ENCODE measurements at places on chromosomes 12 and 14.

DNA sequence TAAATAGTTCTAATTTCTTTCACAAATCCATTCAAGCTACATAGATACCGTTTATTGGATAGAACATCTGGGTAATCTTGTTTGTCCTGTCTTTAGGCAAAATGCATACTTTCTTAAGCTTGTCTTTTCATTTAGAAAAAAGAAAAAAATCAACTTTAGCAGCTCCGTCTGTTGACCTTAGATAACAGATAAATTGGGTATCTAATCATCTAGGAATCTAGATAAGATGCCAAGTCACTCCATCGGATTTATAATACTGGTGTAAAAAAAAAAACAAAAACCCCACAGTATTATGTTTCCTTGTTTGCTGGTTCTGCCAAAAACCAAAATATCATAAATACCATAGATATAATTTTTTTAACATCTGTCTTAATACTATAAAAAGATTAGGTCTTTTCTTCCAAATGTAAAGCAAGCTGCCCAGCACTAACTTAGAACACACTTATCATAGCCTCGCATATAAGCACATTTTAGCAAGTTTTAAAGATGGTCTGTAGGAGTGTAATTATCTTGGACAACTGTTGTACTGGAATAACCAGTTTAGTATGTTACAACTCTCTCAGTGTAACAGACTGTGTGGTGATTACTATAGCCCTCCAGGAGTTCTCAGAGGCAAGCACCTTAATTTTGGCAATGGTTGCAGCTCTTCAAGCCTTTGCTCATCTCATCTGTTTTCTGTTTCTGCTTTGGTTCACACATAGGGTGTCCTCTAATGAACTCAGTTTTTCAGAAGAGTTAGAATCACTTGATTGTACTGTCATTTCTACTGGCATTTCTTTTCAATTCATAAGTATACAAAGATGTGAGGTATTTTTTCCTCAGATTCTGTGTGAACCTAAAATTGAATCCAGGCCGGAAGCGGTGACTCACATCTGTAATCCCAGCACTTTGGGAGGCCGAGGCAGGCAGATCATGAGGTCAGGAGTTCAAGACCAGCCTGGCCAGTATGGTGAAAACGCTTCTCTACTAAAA lies 83.1 kb downstream of the ANO6 start:
- peak; percentile 46 for DNase-seq

DNA sequence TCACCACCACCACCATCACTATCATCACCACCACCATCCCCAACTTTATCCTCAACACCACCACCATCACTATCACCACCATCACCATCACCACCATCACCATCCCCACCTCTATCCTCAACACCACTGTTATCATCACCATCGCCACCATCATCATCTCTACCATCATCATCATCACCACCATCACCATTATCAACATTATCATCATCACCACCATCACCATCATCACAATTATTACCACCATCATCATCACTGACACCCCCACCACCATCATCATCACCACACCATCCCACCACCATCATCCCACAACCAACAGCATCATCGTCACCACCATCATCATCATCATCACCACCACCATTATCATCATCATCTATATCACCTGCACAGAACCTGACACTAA lies 188.4 kb upstream of the PWP1 start:
- no peak for DNase-seq

DNA sequence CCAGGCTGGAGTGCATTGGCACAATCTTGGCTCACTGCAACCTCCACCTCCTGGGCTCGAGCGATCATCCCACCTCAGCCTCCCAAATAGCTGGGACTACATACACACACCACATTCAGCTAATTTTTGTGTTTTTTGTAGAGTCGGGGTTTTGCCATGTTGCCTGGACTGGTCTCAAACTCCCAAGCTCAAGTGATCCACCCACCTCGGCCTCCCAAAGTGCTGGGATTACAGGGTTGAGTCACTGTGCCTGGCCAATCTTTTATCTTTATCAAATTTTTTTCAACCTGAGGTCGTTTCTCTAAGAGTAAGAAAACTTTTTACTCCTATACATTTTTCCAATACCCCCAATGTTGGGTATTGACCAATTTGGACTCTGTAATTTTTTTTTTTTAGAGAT lies 40.0 kb upstream of the NAP1L1 start:
- DNase-seq: no peak

DNA sequence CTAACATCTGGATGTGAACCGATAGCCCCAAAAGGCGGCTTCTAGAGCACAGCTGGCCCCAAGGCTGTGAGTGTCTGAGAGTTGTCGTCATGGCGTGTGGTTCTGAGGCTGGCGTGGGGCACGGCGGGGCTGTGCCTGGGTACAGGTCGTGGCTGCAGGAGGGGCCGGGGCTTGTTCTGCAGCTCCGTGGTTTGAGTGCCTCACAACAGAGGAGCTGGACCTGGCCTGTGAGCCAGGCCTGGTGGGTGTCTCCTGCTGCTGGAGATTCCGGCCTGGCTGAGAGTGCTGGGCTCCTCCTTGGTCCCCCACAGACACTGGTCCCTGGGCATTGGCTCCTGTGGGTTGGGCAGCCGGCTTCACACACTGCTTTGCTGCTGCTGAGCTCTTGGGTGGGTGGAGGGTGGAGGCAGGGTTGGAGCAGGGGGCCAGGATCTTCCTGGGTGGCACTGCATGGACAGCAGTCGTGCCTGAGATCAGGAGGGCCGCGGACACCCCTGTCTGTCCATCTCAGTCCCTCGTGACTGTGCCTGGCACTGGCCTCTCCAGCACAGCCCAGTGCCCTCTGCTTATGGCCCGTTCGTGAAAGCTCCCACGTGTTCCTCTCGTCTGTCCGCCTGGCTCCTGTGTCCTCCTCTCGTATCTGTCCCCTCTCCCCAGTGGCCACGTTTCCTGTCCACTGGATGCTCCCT lies 31.8 kb upstream of the TEX22 start:
- DNase-seq: no peak

GRCh38 chr12:109710747-109711595 lies 2.7 kb upstream of the FAM222A start:
- no peak for DNase-seq

GRCh38 chr14:30297876-30298795 lies 260.8 kb upstream of the G2E3 start:
- DNase-seq: no peak

GRCh38 chr14:51365241-51365965 lies 125.4 kb downstream of the TMX1 start:
- no peak for DNase-seq

DNA sequence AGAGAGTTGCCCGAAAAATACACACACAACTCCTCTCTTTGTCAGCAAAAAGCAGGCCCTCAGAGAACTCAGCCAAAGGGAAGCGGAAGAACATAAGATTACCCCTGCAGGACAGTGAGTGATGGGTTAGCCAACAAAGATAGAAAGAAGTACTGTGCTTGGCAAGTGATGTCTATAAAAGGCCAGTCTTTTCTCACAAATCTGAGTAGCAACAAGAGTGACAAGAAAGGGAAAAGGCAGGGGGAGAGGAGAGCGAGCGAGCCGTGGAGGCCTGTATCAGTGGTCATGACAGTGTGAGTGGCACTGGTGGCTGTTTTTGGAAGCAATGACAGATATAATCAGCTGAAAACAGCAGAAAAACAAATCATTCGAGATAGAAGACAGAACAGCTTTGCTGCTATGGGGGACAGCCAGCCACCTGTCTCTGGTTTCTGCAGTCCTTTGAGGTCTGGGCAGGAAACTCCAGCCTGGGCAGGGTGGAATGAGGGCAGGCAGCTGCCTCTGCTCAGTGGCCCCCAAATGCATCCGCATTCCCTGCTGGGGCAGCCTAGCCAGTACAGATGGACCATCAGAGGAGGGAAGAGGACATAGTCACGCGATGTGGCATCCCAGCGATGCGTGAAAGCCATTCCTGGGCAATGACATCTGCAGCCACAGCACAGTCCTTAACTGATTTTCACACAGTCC lies 74.7 kb downstream of the TRIM9 start:
- peak; percentile 33 for DNase-seq

DNA sequence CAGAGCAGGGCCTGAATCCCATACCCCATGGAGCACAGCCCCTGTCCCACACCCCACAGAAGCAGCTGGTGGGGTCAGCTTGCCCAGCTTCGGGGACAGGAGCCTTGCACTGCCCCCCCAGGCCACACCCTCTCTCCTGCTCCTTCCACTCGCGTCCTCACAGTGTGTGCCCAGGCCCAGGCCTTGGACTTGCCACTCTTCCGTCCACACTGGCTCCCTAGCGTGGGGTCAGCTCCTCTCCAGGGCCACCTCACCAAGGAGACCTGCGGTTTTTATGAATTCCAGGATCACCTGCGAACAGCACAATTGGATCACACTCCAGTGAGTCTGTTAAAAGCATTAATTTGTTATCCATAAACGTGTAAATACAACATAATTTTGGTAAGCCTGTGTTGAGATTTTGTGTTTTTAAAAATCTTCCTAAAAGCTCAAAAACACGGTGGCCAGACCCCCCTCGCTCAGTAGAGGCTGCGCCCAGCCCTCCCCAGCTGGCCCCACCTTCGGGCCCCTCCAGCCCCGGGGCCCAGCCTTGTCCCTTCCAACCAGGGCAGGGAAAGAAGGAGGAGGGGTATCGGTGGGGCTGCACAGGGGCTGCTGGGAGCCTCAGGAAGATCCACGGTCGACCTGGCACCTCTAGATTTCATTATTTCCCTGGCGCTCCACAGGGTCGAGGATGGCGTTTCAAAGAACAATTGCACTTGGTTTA lies 12.0 kb downstream of the GALNT9 start:
- DNase-seq: no peak

GRCh38 chr12:121524196-121524916 lies 56.5 kb downstream of the KDM2B start:
- no peak for DNase-seq

DNA sequence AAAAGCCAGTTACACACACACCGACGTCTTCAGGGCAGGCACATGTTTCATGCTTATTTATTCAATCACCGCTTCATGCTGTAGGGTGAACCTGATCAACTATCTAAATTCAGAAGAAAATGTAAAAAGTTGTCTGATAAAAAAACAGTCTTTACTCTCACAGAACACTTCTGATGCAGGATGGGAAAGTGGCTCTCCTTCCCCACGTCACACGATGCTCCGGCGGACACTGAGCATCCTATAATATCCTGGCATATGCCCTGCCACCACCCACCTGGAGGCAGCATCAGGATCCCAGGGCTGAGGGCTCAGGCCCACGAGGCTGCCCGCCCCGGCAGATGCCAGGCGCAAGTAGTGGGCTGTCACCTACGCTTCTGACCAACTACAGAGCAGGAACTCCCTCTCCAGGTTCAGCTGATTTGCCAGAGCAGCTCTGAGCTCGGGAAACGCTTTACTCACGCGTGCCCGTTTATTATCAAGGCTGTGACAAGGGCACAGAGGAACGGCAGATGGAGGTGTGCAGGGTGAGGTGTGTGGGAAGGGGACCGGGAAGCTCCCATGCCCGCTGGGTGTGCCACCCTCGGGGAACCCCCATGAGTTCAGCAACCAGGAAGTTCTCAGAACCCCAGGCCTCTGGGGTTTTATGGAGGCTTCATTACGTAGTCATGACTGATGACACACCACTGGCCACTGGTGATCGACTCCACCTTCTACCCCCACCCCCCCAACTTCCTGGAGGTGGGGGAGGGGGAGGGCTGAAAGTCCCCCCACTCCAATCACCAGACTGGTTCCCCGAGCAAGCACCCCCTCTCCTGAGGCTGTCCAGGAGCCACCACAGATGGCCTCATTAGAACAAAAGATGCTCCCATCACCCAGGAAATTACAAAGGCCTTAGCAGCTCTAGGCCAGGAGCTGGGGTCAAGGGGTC lies 32.1 kb downstream of the SLC15A4 start:
- no peak for DNase-seq

- no peak for DNase-seq
These were observed 25.7 kb downstream of the JAG2 start for GRCh38 chr14:105142651-105143450.

- no peak for DNase-seq
These were observed 21.0 kb upstream of the ACSM4 start for GRCh38 chr12:7282844-7283243.

DNA sequence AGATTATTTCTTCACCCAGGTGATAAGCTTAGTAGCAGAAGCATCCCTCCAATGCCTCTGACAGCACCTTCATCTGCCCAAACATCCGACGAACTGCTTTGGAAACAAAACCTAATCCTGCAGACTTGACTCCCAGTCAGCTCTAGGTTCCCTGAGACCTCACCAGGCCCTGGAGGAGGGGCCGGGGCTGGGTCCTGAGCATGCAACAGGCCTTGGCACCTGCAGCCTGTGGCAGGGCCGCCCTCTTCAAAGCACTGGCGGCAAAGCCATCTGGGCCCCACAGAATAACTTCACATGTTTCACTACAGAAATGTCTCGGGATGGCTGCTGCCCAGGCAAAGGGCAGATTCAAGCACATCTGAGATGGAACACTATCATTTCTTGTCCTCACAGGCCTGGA lies 133.3 kb downstream of the PIWIL1 start:
- no peak for DNase-seq

DNA sequence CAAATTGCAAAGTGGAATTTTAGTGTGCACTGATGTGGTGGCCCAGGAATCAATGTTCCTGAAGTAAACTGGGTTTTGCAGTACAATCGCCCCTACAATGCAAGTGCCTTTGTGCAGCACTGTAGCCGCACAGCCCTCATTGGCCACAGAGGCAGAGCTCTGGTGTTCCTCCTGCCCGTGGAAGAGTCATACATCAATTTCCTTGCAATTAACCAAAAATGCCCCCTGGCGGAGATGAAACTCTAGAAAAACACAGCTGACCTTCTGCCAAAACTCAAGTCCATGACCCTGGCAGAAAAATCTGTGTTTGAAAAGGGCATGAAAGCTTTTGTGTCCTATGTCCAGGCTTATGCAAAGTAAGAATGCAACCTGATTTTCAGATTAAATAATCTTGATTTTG lies 117.9 kb upstream of the PRB2 start:
- no peak for DNase-seq

DNA sequence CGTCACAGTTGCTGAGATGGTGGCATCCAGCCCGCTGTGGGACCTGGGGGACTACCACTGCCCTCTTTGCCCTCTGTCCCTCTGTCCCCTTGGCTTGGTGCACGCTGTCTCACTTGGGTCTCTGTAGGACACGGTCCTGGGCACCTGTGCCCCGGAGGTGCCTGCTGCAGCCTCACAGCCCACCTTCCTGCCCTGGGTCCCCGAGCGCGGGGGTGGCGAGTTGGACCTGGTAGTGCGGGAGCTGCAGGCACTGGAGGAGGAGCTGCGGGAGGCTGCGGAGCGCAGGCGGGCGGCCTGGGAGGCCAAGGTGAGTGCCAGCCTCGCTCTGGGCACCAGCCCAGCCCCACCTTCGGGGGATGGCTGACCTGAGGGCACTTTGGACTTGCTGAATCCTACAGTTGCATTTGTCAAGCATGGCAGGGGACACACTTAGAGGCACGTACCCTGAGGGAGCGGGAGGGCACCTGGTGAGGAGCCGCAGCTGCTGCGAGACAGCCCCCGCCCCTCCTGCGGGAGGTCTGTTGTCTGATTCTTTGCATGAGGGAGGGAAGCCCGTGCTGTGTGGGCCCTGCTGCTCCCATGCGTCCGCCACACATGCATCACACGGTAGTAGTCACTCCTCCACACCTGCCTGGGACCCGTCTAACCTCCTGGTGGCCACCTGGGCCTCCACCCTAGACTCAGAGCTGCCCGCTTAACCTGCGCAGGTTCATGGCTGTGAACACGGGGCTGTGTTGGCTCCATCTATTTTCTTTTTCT lies 6.8 kb downstream of the TEDC1 start:
- no peak for DNase-seq

Measured in astrocyte of the spinal cord (primary cell).